ENCODE measurements at places on chromosomes 4 and X.

DNA sequence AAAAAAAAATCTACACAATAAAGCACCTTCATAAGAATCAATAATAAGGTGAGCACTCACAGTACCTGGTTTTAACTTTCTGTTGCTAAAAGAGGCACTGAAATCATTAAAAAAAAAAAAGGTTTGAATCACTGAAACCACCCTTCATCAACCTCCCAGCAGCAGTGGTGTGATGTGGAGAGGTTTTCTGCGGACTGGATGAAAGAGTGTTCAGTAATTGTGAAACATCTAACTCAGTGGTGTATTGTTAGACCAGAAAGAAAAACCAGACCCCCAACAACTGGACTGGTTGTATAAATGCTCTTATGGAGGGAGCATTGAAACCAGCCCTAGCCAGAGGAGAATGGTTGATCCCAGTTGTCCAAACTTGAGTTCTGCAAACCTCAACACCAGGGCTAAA lies 63.2 kb downstream of the SPIN3 start:
- no peak for DNase-seq

- no peak for DNase-seq
Measured at GRCh38 chrX:47577901-47578300, 4.3 kb upstream of the TIMP1 start.

GRCh38 chr4:43776371-43776770 lies 672.2 kb downstream of the KCTD8 start:
- DNase-seq = no peak

DNA sequence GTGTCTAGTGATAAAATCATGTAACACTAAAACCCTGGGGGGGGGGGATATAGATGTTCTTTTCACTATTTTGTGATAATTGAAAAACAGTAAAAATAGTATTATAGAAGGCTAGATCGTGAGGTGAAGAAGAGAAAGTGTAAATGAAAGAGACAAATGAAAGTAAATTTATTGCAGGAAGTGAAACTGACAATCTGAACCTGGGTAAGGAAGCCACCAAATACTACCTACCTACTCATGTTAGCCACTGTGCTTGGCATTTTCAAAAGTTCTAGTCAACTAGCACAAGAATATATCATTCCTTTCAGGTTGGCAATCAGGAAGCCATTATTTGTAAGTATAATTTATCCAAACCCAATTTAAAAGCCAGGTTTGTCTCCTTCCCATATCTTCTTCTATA lies 1366.1 kb downstream of the FAM133A start:
- no peak for DNase-seq

GRCh38 chr4:78121338-78121904 lies 64.3 kb downstream of the FRAS1 start:
- DNase-seq = no peak

Data from stimulated activated naive CD8-positive, alpha-beta T cell treated with anti-CD3 and anti-CD28 coated beads, Interleukin-15, amount 100 ng/mL, for 72 hours (primary cell).